ENCODE measurements at places on chromosomes 5 and 9. TPM values are rescaled to one million over a fixed set of nuclear protein-coding genes. Genes with fewer than 3 reads are reported as not detected.
A peak's percentile ranks its signal among the peaks of the same experiment; 100 is the strongest.

DNA sequence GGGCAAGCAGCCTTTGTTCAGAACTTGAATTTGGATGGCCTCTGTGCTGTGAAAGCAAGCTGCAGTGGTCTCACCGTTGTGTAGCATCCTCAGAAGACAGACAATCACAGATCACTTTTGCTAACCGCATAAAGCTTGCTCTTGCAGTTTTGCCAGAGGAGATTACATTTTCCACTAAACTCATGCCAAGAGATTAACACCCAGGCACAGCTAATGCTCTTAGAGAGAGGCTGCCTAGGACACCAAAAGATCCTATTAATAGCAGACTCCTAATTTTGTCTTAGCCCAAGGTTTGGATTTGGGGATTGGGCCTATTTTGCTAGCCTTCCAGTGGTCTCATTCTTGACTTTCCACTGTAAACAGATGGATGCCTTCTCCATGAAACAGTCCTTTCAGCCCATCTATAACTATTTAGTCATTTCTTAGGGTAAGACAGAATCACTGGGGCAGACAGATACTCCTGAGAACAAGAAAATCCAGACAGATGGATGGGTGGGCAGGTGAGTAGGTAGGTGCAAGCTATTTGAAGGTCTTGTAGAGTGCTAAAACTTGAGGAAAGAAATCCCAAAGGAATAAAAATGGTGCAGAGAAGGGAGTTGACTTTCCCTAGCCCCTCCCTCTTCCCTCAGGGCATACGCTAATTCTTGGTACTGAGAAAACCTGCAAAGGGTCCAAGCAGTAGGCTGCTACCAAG, 506.2 kb downstream of the SPOCK1 start:
- DNase-seq = no peak

DNA sequence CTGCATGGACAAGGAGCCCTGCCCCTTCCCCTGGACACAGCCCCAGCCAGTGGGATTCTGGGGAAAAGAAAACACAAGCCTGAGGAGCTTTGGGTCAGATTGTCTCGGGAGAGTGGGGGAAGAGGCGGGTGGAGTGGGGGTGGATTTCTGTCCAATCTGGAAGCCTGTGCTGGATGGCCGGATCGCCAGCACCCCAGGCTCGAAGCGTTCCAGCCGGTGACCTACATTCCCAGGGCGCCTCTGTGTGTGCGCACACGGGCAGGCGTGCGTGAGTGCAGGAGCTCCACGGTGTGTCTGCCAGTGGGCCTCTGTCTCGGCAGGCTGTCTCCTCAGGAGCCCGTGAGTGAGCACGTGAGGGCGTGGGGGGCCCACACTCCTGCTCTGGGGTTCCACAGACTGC, 74.3 kb upstream of the DAB2IP start:
- DNase-seq = no peak

DNA sequence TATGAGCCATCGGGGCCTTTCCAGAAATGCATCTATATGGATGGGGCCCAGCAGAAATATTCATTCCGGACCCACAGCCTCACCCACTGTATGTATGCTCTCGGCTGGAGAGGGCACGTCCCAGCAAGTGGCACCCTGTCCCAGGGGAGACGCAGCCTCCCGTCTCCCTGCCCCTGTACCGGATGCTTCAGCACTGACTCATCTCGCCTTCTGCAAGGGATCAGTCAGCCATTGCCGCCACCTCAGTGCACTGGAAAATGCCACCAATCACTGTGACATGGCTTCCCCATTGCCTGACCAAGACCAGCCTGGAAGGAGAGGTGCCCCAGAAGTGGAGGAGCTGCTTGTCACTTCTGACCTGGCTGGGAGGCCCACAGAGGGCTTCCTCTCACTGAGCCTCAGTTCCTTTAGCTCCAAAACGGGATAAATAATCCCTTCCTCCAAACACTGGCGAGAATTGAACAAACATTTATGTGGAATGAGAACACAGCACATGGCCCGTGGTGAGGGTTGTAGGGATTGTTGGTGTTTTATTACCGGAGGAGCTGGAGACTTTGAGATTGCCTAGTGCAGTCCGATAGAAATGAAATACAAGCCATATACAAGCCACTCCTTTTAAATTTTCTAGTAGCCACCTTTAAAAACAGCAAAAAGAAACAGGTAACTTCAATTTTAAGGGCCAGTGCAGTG, 43.9 kb upstream of the ORM1 start:
- peak; percentile 28 for DNase-seq

DNA sequence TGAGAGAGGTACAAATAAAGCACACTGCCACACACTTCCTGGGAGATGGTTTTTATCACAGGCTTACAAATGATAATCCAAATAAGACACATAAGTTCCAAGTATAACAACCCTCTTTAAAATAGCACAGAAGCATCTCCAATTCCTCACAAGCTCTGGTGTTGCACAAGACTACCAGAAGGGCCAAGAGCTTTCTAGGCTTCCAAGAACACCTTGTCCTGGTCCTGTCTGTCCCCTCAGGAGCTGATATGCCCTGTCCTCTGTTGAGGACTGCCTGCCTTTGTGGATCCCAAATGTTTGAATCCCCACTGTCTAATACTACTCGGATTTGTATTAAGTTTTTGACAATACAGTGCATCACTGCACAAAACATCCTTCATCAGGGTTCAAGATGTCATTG, 110.1 kb downstream of the SPOCK1 start:
- DNase-seq = no peak

DNA sequence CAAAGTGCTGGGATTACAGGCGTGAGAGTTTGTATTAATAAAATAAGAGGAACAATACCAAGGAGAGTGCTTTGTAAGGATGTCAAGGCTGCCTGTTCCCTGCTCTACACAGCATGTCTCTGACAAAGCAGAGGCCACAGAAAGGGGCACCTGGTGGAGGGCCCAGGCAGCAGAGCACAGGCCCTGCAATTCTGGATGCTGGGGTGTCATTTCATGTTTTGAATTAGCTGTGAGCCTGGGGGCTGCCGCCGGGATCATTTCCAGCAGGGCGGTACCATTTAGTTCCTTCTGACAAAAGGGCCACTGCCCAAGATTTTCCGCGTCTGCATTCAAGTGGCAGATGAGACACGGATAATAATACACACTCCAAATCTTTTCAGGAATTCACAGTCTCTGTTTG, 396.9 kb downstream of the GADD45G start:
- no peak for DNase-seq

DNA sequence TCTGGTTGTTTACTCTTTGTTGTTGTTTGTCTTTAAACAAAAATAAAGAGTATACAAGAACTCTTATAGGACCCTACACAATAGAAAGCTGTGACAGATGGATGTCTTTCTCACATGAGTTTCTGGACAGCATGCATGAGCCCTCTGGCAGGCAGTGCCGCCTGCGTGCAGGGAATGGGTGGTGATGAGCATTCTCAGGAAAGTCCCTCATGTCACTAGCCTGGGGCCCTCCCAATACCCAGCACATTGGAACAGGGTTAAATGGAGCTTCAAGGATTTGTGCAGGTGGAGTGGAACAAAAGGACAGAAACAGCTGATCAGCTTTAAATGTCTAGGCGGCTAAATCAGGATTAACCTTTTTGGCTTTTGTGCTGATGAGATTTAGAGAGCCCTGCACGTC, 181.0 kb upstream of the CD180 start:
- DNase-seq = no peak

DNA sequence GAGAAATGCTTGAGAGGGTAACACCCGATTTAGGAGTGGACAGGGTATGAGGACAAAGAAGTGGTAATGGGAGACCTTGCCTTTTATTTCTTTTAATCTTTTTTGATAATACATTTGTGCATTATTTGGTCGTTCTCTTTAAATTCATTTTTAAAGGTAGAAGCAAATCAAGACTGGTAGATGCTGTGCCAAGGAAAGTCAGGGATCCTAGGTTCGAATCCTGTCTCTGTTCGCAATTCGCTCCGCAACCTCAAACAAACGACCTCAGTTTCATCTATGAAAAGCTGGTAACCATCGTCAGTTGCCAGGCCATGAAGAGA, 353 bp upstream of the TMED9 start:
- no peak for DNase-seq

GRCh38 chr9:115382865-115383264, 264.9 kb upstream of the TNC start:
- DNase-seq = no peak

- DNase-seq = no peak
Observed at GRCh38 chr9:35510754-35511428, 21.0 kb downstream of the RUSC2 start.

GRCh38 chr9:111668026-111668573, 6.7 kb downstream of the GNG10 start:
- DNase-seq = no peak

WNK2 gene
- 87.2 TPM for total RNA-seq

KIF4B gene
- total RNA-seq = 0.08 TPM

SPATA31E1 gene
- total RNA-seq = 0.09 TPM

EQTN gene
- total RNA-seq = not detected

PCDHB9 gene
- total RNA-seq = 1.6 TPM

PCDH1 gene
- 101 TPM for total RNA-seq

ADCY2 gene
- 131 TPM for total RNA-seq

Data from H1 (cell line).